Activated naive CD8-positive, alpha-beta T cell treated with anti-CD3 and anti-CD28 coated beads, Interleukin-2, amount 50 U/mL, for 24 hours (primary cell): ENCODE measurements at places on chromosomes 12 and 14.
A peak's percentile ranks its signal among the peaks of the same experiment; 100 is the strongest.

GRCh38 chr12:20572451-20572850 is 122.7 kb upstream of the SLCO1C1 start:
- no peak for DNase-seq

DNA sequence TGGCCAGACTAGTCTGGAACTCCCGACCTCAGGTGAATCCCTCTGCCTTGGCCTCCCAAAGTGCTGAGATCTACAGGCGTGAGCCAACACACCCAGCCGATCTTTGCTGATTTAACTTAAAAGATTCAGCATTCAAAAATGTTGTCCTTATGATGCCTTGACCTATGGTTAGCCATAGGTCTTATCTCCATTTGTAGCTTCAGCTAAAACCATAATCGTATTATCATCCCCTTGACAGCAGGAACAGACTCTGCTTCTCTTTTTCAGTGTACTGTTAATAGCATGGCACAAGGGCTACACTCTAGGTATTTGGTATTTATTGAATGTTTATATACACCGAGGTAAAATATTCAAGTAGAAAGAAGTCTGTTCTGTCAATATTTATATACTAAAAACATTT is 15.3 kb downstream of the CCDC62 start:
- no peak for DNase-seq

GRCh38 chr12:89907659-89908058 is 199.0 kb upstream of the ATP2B1 start:
- DNase-seq: no peak

- DNase-seq: no peak
Observed at GRCh38 chr12:124512667-124513296, 54.6 kb downstream of the NCOR2 start.

- DNase-seq: no peak
Observed at GRCh38 chr14:65071544-65071943, 30.8 kb downstream of the MAX start.

DNA sequence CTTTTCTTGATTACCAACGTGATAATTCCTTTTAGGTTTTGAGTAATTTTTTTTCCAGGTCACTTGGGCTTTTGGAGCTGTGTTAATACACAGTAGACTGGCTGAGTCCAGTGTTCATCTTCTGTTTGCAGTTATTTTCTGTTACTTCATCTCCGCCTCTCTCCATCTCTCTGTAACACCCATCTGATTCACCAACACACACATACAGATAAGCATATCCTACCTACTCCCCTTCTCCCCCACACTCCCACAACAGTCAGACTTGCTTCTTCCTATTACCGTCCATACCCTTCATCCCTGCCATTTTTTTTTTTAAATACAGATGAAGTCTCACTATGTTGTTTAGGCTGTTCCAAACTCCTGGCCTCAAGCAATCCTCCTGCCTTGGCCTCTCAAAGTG is 72.7 kb upstream of the MANSC4 start:
- no peak for DNase-seq

DNA sequence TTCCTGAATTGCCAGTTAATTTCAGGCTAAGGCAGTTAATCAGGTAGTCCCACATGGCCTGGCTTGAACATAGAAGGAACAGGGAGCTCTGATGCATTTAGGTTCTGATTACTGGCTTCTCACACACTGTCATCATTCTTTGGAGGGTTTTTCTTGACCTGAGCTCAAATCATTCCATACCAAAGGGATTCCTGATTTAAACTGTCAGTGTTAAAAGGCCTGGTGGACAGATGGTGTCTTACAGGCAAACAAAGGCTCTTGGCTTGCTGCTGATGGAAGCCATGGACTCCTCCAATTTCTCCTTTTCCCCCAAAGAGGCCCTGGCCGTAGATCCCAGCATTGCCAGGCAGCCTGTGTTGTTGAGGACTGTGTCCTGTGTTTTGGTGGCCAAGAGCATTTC is 30.2 kb downstream of the CACNA1C start:
- no peak for DNase-seq

DNA sequence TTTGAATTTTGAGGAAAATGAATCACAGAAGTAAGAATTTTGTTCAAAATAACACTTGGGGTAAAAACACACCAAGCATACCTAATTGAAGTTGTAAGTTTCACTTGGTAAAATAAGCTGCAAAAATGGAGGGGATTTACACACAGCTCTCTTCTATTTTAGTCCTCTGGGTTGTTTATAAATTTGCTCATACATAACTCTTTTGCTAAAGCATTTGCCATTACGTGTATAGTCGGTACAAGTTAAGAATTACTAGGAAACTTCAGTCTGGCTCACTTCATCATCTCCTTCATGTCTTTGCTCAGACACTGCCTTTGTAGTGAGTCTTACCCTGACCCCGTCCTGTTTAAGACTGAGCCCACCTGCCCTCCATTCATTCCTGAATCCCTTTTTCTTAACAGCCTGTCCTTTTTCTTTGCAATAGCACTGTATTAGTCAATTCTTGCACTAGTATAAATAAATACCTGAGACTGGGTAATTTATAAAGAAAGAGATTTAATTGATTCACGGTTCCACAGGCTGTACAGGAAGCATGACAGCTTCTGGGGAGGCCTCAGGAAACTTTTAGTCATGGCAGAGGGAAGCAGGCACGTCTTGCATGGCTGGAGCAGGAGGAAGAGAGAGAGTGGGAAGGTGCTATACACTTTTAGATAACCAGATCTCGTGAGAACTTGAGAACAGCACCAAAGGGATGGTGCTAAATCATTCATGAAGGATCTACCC is 451.1 kb downstream of the PCNX1 start:
- peak; percentile 32 for DNase-seq
